ENCODE measurements at places on chromosomes 13 and 19.
A peak's percentile ranks its signal among the peaks of the same experiment; 100 is the strongest.

GRCh38 chr13:85204668-85205344 is 594.4 kb downstream of the SLITRK6 start:
- no peak for DNase-seq

DNA sequence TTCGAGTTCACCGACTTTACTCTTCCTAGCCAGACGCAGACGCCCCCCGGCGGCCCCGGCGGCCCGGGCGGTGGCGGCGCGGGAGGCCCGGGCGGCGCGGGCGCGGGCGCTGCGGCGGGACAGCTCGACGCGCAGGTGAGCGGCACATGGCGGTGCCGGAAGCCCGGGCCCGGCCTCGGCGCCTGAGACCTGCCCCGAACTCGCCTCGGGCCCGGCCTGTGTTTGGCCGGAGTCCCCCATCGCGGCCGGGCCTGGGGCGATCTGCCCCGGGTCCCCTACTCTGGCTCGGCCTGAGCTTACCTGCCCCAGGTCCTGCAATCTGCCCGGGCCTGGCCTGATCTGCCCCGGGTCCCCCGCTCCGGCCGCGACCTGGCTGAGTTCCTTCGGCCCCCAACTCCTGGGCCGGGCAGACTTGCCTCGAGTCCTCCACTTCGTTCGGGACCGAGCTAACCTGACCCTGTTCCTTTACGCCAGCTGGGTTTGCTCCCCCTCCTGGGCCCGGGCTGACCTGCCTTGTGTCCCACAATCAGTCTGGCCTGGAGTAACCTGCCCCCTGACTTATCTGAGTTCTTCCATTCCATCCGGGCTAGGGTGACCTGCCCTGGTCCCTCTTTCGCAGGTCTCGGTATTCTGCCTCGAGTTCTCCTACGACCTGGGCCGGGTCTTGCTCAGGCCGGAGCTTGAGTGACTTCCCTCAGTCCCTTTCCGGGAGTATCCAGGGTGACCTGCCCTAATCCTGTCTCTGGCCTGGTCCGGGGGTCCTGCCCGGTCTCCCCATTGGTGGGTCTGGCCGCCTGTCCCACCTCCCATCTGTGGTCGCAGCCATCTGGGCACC is 764 bp downstream of the UPF1 start:
- peak; percentile 26 for DNase-seq

GRCh38 chr19:47322058-47322457 is 9.9 kb upstream of the C5AR2 start:
- DNase-seq = no peak

DNA sequence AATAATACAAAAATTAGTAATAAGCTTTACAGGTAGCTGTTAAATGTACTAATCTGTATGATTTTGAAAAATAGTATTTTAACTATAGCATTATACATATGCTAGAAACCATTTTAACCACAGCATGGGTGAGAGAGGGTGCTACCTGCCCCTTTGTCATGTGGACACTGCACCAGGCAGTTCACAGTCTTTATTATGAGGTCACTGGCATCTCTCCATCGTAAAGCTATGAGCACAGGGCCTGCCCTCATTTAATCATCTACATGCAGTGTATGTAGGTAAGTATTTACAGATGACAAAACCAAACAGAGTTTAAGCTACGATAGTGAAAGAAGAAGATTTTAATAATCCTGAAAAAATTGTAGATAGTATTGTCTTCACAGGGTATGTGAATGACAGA is 21.7 kb downstream of the EDNRB start:
- no peak for DNase-seq

GRCh38 chr19:703651-704446 is 4.9 kb upstream of the PALM start:
- DNase-seq = peak; percentile 45

DNA sequence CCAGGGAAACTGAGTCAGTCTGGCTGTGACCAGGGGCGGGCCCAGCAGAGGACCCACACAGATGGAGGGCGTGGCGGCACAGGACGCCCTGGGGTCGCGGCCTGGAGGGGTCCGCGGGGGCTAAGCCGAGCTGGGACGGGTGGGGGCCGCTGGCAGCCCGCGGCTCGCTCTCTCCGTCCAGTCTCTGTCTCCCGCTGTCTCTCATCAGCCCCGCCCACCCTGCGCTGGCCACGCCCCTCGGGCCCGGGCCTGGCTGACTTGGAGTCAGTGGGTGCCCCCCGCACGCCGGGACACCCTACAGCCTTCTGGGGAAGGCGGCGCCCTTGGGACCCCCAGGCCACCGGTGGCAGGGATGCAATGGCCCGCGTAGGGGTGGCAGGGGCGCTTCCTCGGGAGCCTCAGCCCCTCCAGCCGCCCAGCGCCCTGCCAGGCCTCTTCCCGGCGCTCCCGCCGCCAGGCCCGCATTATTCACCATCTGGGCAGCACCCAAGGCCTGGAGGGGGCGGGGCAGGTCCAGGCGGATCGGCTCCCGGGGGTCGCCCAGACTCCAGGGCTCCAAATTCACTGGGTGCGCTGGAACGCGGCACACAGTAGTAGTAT is at the start of gene TBXA2R:
TBXA2R (minus strand) TSS at position 186 of the 600 bp plus-strand sequence. CDS start 6,241 bp downstream, outside the sequence.
- peak; percentile 76 for DNase-seq

- DNase-seq = no peak
Observed at GRCh38 chr19:33219261-33219815, 6.3 kb downstream of the SLC7A10 start.

DNA sequence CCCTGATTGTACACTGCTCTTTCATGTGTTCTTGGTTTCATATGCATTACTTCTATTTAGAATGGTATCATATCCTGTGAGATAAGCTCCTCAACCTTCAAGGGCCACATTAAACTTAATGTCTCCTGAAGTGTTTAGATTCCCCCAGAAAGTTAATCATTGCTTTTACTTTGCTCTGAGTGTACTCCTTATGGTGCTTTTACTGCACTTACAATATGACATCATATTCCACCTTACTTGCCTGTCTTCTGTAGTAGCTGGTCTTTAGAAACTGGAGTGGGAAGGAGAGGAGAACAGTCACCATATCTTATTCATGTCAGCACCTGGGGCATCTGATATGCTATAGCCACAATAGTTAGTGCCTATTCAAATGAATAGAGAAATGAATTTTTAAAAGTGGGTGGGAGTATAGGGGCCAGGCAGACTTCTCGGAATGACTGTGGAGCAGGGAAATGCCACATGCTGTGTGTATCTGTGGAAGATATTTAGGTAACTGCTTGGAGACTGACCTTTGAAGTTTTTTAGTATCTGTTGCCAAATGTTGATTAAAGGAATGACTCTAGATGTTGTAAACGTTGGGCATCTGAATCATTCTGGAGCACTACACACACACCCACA is 40.2 kb downstream of the SLAIN1 start:
- no peak for DNase-seq
